Stimulated activated CD8-positive, alpha-beta memory T cell treated with anti-CD3 and anti-CD28 coated beads, Interleukin-4, amount 100 ng/mL, for 24 hours (primary cell): ENCODE measurements at places on chromosomes 2 and 18.

GRCh38 chr2:218010140-218010983 is 7.6 kb upstream of the TNS1 start:
- DNase-seq, result peak; percentile 3

- no peak for DNase-seq
Measured at GRCh38 chr18:47215554-47216138, 35.8 kb downstream of the SKOR2 start.

DNA sequence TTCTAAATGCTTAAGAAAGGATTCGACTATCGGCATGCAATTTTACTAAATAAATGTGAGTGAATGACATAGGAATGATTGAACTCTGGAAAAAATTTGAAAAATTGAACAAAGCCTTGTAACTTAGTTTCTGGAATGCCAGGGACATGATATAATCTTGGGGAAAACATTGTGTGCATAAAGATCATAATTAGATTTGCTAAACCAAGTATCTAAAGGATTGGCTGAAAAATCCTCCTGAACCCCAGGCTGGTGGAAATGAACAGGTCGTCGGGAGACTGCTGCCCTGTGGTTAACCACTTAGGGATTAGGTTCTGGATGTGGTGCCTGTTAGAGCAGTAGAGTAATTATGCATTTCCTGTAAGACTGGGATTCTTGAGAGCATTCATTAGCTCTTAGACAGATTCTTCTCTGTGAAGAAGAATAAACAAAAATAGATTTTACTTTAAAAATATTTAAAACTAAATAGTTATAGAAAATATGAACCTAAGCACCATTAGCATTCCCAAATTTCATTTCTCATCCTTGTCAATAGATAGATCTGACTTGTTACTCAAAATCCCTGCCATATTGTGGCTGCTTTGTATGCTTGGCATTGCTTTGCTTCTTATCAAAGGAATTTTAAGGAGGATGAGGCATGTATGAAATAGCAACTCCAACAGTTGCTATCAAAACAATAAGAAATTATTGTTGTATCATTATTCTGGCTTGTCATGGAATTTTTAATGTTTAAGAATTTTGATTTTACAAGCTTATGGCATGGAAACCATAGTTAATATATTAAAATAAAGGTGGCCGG is 55.9 kb downstream of the LYPD6B start:
- DNase-seq, result no peak

- DNase-seq, result no peak
Measured at GRCh38 chr2:157760949-157761348, 115.2 kb downstream of the ACVR1 start.

GRCh38 chr2:215983581-215984351 is 29.6 kb downstream of the MREG start:
- DNase-seq, result no peak

- DNase-seq, result no peak
Measured at GRCh38 chr2:25160376-25160775, 8.0 kb downstream of the POMC start.

DNA sequence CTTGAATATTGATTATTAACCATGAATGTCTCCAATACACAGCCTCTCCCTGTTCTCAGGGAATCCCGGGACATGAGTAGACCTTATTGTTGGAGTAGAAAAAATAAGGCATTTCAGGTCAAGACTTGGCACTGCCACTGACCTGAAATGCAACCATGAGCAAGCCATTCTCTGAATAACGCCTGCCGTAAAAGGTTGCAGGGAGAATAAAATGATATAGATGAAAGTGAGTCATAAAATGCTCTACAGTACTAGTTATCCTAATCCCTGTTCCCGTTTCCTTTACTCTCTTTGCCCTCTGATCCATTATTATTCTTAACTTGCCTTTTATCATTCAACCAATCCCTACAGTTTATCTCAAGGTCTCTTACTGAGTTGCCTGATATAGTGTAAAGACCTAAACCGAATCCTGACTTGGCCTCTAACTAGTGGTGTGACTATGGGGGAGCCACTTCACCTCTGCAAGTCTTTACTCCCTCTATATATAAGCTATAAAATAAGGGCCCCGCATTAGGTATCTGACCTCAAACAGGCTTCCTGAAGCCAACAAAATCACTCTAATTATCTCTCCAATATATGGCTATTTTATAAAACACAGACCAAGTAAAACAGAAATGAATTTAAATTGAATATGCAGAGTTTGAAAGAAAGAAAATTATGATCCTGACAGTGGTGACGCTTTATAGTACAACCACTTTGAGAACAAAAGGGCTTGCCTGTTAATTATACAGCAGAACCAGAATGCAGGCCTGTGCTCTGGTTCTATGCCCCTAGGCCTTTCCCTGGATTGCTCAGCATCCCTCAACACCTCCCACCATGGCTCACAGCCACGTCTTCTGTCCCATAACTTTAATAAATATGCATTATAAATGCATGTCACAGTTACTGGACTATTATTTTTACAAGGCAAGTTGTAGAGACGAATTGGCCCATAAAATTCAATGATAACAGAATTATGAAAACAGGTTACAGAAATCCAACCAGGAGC is 183.1 kb downstream of the STK39 start:
- DNase-seq, result no peak

DNA sequence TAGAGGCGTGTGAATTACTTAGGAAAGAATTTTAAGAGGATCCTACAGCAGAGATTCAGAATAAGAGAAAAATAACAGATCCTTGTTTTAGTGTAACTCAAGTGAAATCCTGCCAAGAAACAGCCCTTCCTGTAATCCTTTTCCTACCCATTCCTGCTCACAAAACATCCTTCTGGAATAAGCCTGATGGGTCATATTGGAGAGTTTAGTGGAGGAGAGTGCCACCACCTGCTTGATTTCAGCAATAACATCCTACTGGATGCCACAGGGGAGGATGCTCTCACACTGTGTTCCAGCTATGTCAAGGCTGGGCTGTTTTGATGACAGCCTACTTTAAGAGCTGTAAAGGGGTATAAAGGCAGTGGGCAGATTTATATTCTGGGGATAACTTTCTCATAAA is 54.8 kb upstream of the CCDC178 start:
- DNase-seq, result no peak

DNA sequence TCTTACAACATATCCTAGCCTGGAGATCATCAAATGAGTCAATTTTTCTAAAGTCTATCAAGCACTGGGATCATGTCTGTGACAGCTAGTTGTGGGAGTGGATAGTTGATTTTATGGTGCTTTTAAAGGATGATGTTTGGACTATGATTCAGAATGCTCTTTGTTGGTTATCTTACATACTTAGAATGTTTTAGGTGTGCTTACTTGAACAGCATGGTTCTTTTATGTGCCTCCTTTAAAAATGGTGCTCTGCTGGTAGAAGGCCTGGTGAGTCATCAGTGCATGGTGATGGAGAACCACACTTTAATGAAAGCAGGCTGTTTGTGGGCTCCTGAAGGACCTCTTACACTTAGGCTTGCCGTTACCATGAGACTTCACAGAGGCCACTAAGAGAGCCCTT is 682.7 kb upstream of the FANCL start:
- DNase-seq, result no peak

GRCh38 chr2:59654710-59655109 is 898.7 kb downstream of the BCL11A start:
- DNase-seq, result no peak

- DNase-seq, result no peak
Measured at GRCh38 chr2:68031542-68032160, 31.2 kb downstream of the C1D start.

- no peak for DNase-seq
Measured at GRCh38 chr18:2396162-2396505, 175.2 kb downstream of the METTL4 start.
